CD4-positive, alpha-beta T cell treated with Interleukin-15 for 1 hour (primary cell): ENCODE measurements at places on chromosomes 7 and 10.

DNA sequence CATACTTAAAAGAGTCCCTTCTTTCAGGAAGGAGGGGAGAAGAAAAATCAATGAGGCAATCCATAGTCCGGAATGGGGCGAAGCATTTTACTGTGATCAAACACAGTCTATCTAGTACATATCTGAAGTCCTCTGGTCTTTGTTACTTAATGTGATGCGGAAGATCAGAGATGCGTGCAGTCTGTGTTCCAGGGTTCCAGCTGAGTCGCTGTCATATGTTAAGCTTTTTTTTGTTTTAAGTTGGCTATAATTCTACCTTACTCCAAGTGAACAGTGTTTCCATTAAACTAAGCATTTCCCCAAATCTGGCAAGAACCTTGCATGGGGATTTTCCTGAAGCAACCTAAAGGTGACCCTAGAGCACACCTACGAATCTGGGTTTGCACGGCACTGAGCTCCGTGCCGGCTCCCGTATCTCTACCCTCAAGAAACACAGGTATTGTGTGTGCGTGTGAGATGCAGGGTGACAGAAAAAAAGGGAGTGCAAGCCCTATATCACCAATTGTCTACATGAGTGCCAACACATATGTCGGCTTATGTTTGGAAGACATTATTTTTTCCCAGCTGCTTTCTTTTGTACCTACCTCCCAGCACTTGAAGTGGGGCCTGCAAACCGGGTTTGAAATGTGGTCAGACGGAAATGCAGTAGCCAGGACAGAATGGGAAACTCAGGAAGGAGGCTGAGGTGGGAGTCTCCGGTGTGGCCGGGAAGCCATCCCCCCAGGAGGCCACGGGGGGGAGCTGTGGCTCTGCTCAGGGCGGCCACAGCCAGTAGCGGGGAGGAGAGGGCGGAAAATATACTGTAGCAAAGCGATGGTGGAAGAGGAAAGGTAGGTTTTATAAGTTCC is 435.8 kb upstream of the MGMT start:
- no peak for DNase-seq

DNA sequence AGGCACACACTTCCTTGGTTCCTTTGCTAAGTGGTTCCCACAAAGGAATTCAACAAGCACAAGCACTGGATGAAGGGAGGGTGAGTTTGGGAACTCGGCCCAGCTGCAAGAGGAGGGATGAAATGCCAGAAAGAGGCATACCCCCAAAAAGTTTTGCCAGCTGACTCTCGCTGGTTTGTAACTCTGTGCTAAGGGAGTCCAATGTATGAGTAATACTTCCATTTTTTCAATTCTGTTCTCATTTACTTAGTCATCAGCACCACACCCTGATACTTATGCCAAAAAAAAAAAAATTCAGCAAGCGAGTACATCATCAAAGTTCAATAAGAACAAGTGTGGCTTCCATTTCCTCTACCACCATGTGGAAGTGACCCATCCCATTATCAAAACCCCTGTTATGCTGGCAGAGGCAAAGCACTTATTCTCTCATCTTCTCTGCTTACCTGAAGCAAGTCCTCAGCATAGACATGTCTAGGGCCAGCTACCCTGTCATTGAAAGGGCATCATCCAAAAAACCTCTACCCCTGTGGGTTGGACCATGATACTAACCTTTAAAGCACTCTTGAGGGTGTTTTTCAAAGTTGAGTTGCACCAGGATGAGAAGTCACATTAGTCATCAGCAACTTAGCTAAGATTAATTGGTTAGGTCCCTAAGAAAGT is 6.9 kb upstream of the HYCC1 start:
- DNase-seq = no peak

- DNase-seq = no peak
Observed at GRCh38 chr7:80859272-80859970, 59.4 kb downstream of the SEMA3C start.

- peak; percentile 62 for DNase-seq
Observed at GRCh38 chr7:2734751-2735571, 47.0 kb downstream of the AMZ1 start.

DNA sequence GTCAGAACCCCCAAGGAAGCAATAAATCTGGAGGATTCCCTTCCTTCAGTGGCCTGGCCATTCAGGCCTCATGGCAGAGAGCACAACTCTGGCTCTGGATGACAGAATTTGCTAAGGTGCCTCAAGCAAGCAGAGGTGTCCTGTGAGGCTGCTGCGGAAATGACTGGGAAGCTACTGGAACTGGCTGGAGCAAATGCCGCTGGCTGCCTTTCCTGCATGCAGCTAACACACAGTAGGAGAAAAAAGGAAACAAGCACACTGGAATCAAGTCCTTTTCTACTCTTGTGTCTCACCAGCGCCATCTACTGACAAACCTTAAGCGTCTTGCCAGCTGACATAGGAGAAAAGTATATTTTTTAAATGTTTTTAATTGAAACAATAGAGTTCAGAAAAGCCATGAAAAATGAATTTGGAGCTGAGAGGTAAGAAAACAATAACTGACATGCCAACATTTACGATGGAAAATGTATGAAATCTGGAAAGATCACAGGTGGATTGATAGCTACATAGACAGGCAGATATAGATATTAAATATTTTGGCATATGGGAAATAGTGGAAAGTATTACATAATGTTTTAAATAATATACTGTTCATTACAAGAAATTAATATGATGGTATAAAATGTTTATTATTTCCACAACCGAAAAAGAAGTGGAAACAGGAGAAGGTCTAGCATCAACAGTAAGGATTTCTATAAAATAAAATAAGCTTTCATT is 951.6 kb downstream of the ANKRD7 start:
- DNase-seq = no peak

GRCh38 chr10:62016623-62017490 is 115.4 kb downstream of the ARID5B start:
- DNase-seq = peak; percentile 61

DNA sequence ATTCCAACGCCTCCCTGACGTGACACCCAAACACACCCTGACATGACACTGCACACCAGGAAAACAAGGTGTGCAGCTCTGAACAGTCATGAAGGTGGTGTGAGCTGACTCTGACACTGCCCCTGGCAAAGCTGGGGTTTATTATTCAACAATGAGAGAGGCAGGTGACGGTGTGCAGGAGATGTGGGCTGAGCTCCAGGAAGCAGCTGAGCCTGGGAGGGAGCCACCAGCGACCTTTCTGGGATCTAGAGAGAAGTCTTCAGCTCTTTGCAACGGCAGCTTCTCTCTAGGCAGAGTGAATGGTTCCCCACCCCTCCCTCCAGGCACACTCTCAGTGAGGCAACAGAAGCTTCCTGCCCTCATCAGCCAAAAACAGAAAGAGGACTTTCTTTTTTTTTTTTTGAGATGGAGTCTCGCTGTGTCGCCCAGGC is 65.6 kb downstream of the SH3PXD2A start:
- no peak for DNase-seq

- DNase-seq = no peak
Observed at GRCh38 chr10:23558361-23558799, 119.5 kb downstream of the OTUD1 start.

- no peak for DNase-seq
Observed at GRCh38 chr10:80253266-80253962, 36.0 kb downstream of the MAT1A start.

- DNase-seq = no peak
Observed at GRCh38 chr7:41787651-41788350, 84.9 kb upstream of the INHBA start.

DNA sequence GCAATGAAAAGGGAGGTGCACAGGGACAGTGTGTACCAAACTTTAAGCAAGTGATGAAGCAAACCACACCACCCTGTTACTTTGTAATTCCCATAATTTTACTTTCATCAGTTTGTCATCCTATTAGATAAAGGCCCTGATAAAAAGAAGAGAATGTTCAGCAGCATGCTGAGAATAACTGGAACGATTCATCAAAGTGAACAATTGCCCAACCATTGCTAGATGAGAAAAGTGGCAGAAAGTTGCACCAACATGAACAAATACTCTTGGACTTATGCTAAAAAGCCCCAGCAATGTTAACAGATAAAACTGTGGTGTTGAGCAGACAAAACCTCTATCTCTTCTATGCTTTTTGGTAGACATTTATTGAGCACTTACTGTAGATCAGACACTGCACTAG is 75.5 kb upstream of the PCGF5 start:
- no peak for DNase-seq

DNA sequence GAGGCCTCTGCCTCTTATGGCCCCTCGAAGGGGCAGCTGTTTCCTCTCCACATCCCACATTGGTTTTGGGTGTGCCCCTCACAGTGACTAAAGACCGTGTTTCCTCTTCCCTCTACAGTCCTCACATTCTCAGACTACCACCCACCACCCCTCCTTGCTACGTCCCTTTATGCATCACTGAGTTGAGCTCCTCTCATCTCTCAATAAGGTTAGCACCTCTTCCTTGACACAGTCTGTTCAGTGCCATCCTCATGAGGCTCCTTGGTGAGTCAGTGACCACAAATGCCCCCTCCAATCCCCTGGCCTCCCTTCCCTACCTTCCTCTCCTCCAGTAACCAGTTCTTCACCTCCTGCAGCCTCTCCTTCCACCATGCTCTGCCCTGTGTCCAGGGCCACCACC is 239.1 kb upstream of the MYO3A start:
- DNase-seq = peak; percentile 24

DNA sequence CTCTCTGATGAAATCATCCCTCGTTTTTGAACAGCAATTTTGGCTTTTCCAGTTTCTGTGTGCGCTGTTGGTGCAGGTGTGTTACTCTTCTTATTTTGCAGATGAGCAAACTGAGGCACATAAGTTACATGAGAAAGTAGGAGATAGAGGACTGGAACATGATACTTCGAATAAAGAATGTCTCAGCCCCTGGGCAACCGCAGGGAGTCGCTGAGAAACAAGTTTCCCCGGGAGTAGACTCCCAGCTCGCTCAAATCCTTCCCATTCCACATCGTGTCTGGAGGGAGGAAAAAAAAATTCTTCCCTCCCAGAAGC is 18.0 kb downstream of the MXI1 start:
- no peak for DNase-seq

GRCh38 chr10:36766940-36767339 is 358.5 kb upstream of the ANKRD30A start:
- DNase-seq = no peak

DNA sequence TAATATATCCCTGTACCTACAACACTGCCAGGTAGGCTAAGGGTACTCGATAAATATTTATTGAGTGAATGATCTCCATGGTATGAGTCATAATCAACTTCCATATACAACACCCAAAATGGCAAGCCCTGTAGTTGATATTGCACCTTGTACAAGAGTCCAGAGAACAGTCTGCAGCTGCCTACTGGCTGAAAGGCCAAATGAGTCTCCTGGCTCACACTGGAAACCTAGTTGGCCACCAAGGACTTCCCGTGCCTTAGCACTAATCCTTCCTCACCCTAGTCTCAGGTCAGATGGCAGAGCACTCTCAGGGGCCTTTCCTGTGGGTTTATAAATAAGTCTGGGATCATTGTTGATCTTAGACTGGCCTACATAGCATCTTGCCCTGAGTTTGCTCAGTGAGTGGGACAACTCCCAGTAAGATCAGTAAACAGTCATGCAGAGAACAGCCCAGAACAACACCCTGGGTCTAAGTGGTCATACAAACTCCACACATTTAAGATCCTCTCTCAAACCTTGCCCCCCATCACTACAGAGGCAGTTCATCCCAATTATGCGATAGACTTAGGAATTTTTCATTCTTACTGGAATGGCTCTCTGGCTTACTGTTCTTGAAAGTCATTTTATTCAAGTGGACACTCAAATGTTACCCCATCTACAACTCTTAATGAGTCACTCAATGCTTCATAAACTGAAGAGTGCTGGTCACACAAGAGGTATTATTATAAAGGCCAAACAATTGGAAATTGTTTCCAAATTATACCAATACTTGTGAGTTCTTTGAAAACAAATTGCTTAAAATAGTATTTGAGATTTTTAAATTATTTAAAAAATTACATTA is 14.7 kb upstream of the SLC16A9 start:
- DNase-seq = no peak

- no peak for DNase-seq
Observed at GRCh38 chr7:121544726-121545125, 148.6 kb upstream of the FAM3C start.

GRCh38 chr7:66283003-66283920 is 78.1 kb downstream of the TPST1 start:
- no peak for DNase-seq

DNA sequence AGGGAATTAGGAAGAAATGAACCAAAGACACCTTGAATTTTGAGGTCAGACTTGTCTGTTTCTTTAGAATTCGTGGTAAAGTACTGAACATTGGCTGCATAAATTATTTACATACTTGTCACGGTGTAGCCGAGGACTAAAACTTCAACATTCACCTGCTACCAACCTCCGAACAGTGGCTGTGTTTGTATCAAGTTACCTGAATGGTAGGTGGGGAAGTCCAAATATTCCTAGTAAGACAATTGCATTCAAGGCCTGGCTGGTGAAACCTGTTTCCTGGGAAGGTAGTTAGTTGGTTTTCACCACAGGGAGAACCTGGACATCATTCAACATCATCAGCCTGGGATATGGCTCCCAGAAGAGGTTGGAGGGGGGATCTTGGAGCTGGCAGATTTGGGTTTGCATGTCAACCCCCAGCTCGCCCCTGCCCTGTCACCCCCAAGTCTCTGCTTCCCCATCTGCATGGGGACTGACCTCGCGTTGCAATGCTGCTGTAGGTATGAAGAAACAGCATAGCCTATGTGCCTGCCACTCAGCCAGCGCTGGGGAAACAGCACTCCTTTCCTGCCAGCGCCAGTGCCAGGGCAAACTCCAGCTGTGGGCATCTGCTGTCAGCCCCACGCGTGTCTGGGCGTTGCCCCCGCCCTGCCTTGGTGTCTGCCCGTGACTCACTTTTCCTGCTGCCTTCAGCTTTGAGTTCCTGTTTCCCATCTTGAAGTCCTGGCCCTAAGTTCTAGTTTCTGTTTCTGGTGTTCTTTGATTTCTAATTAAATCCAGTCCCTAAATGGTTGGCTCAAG is 12.7 kb upstream of the LARP4B start:
- peak; percentile 81 for DNase-seq

DNA sequence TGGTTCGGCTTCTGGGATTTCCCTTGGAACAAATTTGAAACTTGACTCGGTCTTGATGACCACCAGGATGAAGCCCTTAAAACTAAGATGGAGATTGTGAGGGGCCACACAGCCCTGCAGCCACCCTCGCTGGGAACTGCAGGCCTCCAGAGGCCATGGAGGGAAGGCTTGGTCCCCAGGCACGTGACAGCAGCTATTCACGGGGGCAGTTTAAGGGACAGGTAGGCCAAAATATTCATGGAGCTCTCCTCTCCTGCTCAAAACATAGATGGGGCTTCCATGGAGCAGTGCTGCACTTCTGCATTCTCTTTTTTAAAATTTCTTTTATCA is 137.0 kb downstream of the ADCY1 start:
- DNase-seq = no peak
